Stimulated activated CD8-positive, alpha-beta memory T cell treated with anti-CD3 and anti-CD28 coated beads, Interleukin-7, amount 100 ng/mL, for 1 hour (primary cell): ENCODE measurements at places on chromosomes 5 and 9.

DNA sequence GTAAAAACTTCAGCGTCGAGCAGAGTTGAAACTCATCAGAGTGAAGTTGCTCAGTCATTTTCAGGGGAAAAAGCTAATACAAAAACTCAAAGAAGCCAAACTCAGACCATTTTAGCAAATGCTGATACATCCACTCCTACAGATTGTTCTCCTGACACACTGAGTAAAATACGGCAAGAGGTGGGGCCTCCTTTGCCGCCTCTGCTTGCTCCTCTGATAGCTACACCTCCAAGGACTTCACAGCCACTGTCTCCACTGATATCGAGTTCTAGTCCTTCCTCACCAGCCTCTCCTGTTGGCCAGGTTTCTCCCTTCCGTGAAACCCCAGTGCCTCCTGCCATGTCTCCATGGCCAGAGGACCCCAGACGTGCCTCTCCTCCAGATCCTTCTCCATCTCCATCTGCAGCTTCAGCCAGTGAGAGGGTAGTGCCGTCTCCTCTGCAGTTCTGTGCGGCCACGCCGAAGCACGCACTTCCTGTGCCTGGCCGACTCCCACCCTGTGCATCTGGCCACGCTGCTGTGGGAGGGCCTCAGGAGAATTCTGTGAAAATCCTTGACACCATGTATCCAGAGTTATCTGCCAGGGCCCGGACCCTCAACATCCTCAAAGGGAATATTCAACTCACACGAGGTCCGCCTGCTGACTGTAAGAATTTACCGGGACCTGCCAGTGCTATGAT, 41.7 kb downstream of the ICE1 start:
- no peak for DNase-seq

DNA sequence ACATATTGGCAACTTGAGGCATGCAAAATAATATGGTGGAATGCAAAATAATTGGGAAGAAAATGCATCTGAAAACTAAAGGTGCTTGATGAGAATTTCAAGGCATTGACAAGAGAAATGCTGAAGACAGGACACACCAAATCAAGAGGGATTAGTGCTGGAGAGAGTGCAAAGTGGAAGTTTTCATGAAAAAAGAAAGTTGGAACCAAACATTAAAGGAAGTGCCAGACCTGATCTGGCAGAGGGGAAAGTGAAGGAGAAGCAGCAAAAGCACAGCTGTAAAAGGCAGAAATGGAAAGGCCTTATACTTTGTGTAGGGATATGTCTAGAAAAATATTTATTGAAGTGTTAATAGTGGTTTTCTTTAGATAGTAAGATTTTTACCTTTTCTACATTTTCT, 35.3 kb upstream of the FYB1 start:
- no peak for DNase-seq

- no peak for DNase-seq
These were observed 91.8 kb upstream of the MTAP start for GRCh38 chr9:21710548-21711191.

GRCh38 chr5:88883059-88883835, at the start of gene MEF2C:
Gene MEF2C, minus strand, starts transcription at chr5:88883184. Its CDS starts 59,396 bp downstream, at chr5:88823788.
- no peak for DNase-seq

DNA sequence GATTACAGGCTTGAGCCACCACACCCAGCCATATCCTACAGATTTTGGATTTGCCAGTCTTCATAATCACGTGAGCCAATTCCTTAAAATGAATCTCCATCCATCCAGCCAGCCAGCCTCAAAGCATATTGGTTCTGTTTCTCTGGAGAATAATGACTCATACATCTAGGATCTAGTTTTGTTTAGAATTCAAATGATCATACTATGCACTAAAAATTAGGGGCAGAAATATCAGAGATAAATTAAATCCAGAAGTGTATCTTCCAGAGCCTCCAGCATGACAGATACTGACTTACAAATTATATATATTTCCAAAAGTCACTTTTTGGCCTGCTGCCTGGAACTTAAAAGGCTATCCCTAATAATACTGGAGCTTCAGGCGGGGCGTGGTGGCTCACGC, 119.1 kb upstream of the NR5A1 start:
- DNase-seq: no peak

DNA sequence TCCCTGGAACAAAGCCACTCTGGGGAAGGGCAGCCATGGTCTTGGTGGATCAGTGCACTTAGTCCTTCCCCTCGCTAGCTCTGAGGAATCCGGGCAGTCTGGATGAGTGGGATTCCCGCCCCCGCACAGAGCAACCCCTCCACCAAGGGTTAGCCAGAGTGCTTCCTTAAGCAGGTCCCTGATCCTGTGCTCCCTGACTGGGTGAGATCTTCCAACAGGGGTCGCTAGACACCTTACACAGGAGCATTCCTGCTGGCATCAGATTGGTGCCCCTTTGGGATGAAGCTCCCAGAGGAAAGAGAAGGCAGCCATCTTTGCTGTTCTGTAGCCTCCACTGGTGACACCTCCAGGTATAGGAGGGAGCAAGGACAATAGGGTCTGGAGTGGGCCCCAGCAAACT, 228.8 kb downstream of the AP3B1 start:
- no peak for DNase-seq

DNA sequence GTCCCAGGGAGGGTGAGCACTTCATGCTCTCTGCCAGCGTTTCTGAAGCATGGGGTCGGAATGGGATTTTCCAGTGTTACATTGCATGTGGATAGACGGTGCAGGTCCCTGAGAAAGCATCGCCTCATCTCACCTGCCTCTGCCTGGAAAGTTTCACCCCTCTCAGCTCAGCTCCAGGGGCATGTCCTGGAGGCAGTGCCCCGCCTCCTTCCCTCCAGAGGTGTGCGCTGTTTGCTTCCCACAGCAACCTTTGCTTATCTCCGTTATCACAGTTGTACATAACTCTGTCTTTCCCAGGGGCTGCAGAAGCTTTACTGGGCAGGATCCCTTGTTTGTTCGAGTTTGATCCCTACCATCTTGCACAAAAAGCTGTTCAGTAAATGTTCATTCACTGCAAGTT, 10.7 kb upstream of the CREBRF start:
- DNase-seq: no peak

GRCh38 chr5:158854260-158854783, 245.4 kb downstream of the EBF1 start:
- no peak for DNase-seq

DNA sequence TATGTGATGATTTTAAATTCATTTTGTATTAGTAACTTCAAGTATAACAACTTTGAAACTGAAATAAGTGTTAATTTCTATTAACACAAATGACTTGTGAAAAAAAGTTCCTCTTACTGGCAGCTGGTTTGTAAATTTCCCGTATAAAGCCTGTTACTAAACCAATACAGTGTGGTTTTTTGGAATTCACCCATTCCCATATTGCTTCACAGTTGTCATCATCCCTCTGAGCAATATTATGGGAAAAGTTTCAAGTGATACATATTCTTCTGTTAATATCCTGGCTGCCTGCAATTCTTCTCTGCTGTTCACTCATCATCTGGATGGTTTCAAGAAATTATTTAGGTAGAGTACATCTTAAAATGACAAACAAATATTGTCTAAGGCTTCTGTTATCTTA, 1185.1 kb upstream of the C9orf72 start:
- no peak for DNase-seq

- DNase-seq: no peak
These were observed 32.6 kb upstream of the LHX2 start for GRCh38 chr9:123978981-123979380.

- no peak for DNase-seq
These were observed 50.3 kb downstream of the SLC22A5 start for GRCh38 chr5:132419502-132420468.

DNA sequence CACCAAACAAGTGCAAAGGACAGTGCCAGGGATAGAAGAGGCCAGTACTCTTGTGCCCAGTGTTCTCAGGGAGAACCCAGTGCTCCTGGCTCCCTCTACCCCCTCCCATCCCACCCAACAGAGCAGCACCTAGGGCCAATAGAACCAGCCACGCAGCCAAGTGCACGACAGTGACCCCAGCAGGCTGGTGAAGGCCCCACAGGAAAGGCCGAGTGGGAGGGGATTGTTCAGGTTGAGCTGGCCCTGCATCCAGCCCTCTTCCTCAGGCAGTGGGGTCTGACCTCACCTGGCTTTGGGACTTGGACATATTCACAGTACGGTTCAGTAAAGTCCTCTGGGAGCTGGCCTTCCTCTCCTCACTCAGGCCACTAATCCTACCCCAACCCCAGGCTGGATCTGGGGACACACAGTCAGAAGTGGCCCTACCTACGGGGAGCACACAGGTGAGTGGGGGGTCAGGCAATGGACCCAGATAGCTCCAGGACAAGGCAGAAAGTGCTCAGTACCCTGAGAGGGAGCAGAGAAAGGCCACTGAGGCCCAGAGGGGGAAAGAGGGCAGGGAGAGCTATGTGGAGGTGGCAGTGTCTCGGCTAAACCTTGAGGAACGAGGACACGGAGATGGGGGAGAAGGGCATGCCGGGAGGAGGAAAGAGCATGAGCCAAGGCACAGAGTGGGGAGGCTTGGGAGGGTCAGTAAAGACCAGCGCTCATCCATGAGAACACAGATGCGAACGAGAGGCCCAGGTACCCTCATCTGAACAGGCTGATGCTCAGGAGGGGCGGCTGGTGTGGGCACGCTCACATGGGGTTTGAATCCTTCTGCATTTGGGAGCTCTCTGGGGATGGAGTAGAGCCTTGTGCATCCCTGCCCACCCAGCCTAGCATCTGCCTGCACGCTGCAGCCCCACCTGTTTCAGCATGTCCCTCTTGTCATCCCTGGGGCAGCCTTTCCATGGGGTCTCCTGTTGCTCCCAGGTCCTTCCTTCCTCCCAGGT, 25.6 kb downstream of the POLR1E start:
- DNase-seq: no peak

GRCh38 chr5:15007646-15008045, 136.1 kb upstream of the ANKH start:
- no peak for DNase-seq

DNA sequence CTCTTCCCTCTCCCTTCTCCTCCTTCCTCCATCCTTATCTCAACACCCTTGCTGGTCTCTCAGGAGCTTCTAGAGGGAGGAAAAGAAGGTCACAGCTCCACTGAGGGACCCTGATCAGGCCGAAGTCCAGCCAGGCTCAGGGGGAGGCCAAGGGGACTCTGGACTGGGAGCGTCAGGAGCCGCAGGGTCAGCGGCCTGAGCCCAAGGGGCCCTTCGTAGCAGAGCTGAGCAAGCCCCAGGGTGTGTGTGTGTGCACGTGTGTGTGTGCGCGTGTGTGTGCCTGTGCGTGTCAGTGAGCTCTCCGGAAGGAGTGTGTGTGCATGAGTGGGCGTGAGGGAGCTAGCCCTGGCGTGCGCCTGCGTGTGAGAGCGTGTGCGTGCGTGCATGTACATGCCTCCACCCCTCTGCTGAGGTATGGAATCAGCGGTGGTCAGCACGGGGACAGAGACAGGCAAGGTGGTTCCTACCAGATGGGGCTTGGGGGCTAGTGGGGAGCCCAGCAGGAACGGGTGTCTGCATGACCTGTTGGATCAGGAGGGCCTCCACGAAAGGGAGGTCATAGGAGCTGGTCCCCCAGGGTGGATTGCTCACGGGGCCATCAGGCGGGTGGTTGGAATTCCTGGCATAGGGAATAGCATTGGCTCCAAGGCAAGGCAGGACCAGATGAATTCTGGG, 10.0 kb upstream of the AGPAT2 start:
- DNase-seq: no peak
